ENCODE measurements at places on chromosomes 3 and 15. TPM values are rescaled to one million over a fixed set of nuclear protein-coding genes. Genes with fewer than 3 reads are reported as not detected.

BOC gene
- total RNA-seq, result not detected

GOLGA8G gene
- total RNA-seq, result not detected

RNF111 gene
- total RNA-seq, result 45.8 TPM

ATP2B2 gene
- not detected for total RNA-seq

CP gene
- 1.9 TPM for total RNA-seq

GRCh38 chr3:190012314-190012782 lies 108.3 kb downstream of the P3H2 start:
- no peak overlapping the region for H3K27ac ChIP-seq
- no peaks in the 10 kb centered on the region for H3K4me1 ChIP-seq
- H3K27me3 ChIP-seq, result no peaks in the 10 kb centered on the region
- H3K4me3 ChIP-seq, result no peak overlapping the region
- H3K36me3 ChIP-seq, result no peaks in the 10 kb centered on the region

DNA sequence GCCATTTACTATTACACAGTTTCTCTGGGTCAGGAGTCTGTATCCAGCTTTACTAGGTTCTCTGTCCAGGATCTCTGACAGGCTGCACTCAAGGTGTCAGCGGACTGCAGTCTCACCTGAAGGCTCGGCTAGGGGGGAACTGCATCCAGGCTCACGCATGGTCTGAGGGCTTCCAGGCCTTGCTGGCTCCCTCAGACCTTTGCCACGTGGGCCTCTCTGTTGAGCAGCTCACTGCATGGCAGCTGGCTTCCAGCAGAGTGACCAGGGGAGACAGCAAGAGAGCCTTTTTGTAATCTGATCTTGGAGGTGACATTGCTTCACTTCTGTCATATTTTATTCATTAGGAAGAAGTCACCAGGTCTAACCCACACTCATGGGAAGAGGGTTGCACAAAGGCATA lies 152.3 kb downstream of the CACNA2D3 start:
- no peak overlapping the region for H3K4me3 ChIP-seq
- DNase-seq, result no peak
- no peak overlapping the region for H3K27ac ChIP-seq
- peaks cover 2% of the 10 kb centered on the region for H3K27me3 ChIP-seq
- no peaks in the 10 kb centered on the region for H3K4me1 ChIP-seq

- no peak for DNase-seq
- peaks cover 5% of the 10 kb centered on the region for H3K36me3 ChIP-seq
- no peaks in the 10 kb centered on the region for H3K4me1 ChIP-seq
- H3K27me3 ChIP-seq, result no peaks in the 10 kb centered on the region
- H3K4me3 ChIP-seq, result no peak overlapping the region
Observed at GRCh38 chr15:78914027-78914764, 30.6 kb downstream of the CTSH start.

GRCh38 chr15:81312790-81313543 lies 11.0 kb downstream of the STARD5 start:
- H3K4me1 ChIP-seq, result peaks cover 13% of the 10 kb centered on the region
- no peak overlapping the region for H3K27ac ChIP-seq
- H3K4me3 ChIP-seq, result no peak overlapping the region
- H3K27me3 ChIP-seq, result no peaks in the 10 kb centered on the region
- DNase-seq, result no peak
- H3K36me3 ChIP-seq, result peaks cover 53% of the 10 kb centered on the region

GRCh38 chr3:51777985-51778384 lies 1.1 kb downstream of the IQCF6 start:
- H3K27ac ChIP-seq, result no peak overlapping the region
- no peak for DNase-seq
- no peak overlapping the region for H3K4me3 ChIP-seq
- no peaks in the 10 kb centered on the region for H3K27me3 ChIP-seq
- no peaks in the 10 kb centered on the region for H3K36me3 ChIP-seq

DNA sequence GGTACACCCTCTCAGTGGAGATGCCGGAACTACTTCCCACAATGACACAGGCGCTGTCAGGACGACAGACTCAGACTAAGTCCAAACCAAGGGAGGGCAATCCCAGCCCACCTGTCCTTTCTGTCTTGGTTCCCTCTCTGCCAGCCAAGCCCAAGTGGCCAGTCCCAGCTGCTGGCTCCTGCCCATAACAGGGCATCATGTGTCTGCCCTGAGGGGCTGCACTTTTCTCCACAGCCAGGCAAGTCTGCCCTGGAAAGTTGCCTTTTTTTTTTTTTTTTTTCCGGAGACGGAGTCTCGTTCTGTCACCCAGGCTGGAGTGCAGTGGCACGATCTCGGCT lies 20.0 kb upstream of the BCL2A1 start:
- DNase-seq, result no peak
- no peaks in the 10 kb centered on the region for H3K4me1 ChIP-seq
- H3K36me3 ChIP-seq, result no peaks in the 10 kb centered on the region
- H3K4me3 ChIP-seq, result no peak overlapping the region

DNA sequence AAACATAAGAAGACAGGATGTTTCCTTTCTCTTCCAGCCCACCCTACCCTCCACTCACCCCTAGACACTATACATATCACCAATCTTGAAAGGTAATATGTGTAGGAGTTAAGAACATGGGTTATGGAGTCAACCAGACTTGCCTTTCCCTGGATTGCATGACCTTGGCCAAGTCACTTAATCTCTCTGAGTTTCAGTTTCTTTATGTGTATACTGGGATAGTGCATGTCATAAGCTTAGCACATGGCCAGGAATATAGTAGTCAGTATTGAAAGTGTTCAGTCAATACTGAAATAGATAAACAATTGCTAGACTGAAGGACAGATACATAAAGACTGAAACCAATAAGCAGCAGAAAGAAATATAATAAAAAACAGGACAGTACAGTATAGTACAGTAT lies 283.2 kb upstream of the STT3B start:
- H3K27me3 ChIP-seq, result no peaks in the 10 kb centered on the region
- no peak overlapping the region for H3K27ac ChIP-seq
- H3K4me3 ChIP-seq, result no peak overlapping the region
- no peaks in the 10 kb centered on the region for H3K4me1 ChIP-seq
- no peaks in the 10 kb centered on the region for H3K36me3 ChIP-seq
- DNase-seq, result no peak

Measured in T-cell (primary cell).